ENCODE measurements at places on chromosomes 7 and 10.

DNA sequence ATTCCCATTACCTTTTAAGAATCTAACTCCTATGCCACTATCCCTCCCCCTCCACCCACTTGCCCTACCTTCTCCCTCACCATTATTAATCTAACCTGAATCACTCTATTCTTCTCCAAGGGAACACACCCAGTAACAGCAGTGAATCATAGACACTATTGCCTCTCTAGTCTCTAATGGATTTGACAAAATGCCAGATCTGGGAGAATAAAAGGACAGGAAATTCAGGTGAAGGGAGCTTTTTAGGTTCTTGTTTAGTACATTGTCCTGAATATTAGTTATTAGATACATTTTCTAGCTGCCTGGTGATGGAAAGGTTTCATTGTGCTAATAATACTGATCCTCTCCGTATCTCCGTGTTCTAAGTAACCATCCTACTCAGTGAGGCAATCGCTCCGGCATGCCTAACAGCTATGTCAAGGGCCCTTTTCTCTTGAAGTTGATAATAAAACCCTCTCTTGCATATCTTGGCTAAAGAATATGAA lies 4.1 kb upstream of the SFR1 start:
- peak; percentile 32 for DNase-seq

GRCh38 chr7:95871075-95871848 lies 98.9 kb downstream of the DYNC1I1 start:
- peak; percentile 59 for DNase-seq

DNA sequence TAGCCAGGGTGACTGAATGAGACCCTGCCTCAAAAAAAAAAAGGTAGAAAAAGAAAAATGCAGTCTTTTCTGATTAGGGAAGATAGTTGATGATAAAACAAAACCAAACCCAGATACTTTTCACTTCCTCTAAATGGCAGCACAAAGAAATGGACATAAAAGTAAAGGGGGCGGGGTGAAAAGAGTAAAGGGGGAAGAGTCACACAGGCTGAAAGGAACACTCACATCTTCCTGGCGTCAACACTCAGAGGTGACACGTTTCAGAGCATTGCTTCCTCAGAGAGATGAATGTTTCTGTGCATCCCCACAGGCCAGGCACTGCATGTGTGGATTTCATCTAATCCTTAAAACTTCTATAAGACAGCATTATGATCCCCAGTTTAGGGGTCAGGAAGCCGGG lies 81.2 kb downstream of the HIPK2 start:
- DNase-seq, result no peak

DNA sequence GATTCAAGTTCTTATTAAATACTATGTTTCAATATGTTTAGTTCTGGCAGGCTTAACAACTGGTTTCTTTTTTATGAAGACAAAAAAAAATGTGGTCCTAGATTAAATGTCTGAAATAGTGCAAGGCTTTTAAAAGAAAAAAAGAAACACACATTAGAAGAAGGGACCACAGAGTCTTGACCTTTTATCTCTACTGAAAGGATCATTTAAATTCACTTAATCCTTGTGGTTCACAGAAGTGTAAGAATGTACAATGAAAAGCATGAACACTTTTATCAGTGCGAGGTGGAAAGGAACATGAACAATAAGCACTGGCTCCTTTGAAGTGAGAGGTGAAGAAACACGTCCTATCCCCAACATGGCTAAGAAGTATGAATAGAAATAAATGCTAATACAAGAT lies 765.1 kb downstream of the MAGI2 start:
- DNase-seq, result no peak

DNA sequence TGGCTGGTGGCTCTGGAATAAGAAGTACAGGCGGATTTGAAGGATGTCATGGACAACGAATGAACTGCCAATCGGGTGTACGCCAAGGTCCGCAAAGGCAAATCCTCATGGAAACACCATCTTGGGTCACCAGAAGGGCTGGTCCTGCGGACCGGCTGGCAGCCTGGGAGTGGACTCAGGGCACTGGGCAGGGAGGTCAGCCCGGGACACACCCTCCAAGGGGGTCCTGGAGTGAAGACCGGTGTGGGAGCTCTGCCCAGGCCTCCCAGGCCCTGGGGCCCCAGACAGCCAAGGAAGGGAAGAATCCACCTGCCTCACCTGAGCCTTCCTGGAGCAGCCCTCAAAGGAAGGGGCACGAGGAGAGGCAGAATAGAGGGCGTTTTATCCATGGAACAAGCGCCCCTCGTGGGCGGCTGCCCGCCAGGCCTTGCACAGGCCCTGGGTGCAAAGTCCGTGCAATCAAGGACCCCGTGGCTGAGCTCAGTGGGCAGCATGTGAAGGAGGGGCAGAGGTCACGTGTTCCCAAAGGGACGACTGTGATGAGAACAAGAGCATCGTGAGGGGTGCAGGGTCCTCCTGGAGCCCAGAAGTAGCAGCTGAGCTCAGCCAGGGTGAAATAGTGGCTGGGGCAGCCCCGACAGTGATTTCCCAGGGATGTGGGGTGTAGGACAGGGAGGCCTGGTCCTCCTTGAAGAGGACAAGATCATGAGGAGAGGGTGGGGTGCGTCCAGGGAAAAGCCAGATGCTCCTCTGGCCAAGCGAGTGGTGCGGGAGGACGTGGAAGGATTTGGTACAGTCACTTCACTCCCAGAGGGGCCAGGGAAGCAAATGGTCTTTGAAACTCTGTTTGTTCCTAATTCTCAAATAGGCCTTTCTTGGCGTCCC lies 105.2 kb downstream of the TCERG1L start:
- DNase-seq, result no peak

DNA sequence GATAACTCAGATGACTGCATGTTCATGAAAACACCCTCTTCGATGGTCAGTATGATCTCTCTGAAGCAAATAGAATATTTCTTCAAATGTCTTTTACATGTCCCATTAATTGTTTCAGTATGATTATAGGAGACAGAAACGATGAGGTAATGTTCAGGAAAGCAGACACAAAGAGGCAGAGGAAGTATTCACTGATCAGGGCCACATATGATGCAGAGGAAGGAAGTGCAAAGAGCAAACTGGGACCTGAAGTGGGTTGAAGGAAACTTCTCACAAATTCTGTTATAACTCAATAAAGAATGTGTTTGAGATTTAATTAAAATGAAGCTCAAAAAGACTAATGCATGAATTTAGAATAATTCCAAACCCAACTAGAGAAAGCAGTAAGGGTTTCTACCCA lies 70.5 kb downstream of the TES start:
- DNase-seq, result no peak

DNA sequence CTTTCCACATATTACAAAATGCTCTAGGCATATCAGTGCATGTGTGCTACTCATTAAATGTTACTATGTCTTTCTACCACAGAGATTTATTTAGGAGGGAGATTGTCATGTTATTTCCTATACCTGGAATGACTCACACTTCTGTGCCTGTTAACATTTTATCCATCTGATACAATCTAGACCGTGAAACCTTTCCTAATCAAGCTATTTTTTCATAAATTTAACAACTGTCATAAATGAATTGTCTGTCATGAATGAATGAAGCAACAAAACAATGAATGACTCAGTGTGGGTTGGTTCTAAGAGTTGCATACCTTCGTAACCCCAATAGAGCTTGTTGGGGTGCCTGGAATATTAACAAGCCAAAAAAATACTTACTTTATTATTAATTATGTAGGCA lies 554.3 kb downstream of the GRM8 start:
- no peak for DNase-seq

DNA sequence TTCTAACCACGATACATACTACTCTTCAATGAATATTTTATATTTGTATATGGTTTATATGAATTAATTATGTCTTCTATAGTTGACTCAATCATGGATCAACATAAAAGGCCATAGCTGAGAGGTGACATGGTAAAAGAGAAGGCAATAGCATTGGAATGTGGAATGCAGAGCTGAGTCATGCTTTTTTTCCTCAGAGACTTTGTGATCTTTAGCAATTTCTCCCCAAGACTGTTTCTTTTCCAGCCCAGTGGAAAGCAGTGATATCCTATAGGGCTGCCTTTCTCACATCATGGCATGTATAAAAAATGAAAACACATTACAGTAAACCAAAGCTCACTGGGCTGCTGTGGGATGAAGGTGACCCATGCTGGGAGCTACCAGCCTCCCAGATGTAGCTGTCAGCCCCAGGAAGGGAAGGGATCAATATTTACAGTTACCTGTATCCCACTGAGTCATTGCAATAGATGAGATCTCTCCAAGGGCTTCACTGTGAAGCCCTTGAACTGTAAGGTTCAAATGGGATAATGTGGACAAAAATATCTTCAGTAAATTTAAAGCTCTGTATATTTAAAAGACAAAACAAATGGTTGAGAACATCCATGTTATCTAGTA lies 30.2 kb downstream of the SLC39A12 start:
- no peak for DNase-seq

GRCh38 chr10:62735464-62736167 lies 68.9 kb upstream of the ADO start:
- DNase-seq, result no peak

GRCh38 chr10:85874208-85874607 lies 492.4 kb downstream of the GRID1 start:
- DNase-seq, result no peak

DNA sequence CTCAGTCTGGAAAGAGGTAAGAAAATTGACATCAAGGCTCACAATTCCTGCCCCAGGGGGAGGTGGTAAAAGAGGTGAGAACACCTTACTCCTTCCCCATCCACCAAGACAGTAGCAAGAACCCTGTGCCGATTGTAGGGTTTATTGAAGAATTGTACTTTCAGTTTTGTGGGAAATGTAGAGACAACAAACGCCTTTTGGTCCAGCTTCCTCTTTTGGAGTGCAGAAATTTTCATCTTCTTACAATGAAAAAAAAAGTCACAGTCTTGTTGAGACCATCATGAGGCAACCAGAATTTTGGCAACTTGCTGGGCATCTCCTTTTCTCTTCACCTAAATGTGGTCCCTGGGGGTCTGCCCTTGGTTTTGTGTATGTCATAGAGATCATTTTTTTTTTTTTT lies 217.7 kb downstream of the TMEM178B start:
- no peak for DNase-seq

GRCh38 chr10:86970982-86971231 lies 2.6 kb downstream of the ADIRF start:
- DNase-seq, result no peak

DNA sequence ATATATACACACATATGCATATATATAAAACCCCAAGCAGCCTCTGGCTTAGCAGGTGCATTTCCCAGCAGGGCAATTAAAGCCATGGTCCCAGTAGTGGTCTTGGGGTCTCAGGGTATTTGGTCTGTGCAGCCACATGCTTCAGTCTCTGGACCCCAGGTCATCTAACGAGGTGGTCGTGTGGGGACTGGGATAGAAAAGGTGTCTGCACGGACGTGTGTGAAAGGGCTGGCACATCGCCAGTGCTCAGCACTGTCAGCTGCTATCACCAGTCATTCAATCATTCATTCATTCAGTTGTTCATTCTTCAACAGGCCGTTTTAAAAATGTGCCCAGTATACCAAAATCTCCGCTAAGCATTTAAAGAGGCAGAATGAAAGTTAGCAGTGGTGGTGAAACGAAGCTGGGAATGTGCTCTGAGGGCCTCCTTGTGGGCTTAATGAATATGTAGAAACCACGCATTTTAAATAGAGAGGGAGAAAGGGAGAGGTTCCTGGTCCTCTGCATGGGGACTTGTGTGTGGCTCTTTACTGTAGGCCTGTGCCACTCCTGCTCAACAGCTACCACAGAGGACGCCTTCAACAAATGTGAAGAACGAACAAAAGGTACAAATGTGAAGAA lies 170.4 kb downstream of the EGFR start:
- no peak for DNase-seq

GRCh38 chr10:48554246-48554645 lies 50.6 kb downstream of the ARHGAP22 start:
- no peak for DNase-seq

DNA sequence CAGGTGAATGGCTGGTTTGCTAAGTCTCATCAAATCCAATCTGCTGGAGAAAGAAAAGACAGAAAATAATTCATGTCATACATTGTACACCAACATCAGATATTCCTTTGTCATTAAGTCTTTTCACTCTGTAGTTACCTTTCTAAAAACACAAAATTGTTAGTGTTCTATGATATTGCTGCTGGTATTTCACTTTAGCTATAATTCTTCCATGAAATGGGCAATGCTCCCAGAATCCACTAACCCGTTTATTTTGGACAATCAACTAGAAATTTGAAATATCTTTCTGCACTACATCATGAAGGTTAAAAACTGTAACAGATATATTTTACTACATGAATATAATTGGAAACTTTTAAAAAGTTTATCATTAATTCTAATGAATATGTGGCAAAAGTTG lies 181.3 kb downstream of the C7orf25 start:
- no peak for DNase-seq

GRCh38 chr7:155461631-155462030 lies 3.7 kb downstream of the EN2 start:
- DNase-seq, result no peak

DNA sequence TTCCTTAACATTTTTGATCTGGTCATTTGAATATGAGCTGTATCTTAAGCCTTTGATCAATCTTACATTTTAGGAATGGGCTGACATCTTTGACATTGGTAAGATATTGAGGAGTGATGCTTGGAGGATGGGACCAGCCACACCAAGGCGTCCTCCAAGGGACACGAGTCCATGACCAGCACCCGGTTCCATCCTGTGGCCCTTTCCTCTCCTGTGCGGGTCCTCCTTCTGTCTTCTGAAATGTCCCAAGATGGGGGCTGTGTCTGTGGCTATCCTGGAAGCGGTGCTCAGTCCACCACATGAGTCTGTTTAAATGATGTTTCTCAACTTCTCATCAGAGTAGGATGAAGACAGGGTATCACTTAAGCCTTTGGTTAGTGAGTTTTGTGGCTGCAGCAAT lies 67.3 kb upstream of the SHH start:
- DNase-seq, result no peak

DNA sequence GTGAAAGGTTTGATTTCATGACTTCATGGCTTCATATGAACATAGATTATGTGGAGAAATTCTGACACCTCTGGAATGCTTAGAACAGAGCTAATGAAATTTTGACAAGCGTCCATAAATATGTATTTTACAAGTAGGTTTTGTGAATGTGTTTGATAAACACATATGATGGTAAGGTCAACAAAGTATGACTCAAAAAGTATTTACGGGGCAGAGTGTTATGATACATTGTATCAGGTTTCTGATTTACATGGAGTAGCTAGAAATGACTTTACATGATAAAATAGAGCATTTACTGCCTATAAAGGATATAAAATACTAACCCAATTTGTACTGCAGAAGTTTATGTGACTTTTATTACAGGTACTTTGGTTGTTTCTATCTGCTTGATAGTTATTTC lies 206.3 kb downstream of the MDFIC start:
- no peak for DNase-seq

DNA sequence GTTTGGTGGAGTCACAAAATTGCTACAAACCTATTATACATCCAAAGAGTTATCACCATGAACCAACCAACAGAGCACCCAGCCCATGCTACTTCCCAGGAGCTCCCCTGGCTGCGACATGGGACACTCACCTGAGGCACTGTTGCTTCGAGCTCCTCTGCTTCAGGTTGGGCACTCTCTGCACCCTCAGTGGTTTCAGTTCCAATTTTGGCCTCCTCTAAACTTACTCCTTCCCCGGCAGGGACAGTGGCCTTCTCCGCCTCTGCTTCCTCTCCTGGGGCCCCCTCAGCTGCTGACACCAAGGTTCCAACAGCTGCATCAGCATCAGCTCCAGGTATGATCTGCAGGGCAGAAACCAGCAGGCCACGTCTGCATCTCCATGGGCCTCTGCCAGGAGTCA lies 120.4 kb upstream of the TARP start:
- no peak for DNase-seq
